Lung (tissue), 17 donors: ENCODE measurements at places on chromosomes 1 and 21.

GRCh38 chr1:176557543-176558258 lies 94.7 kb downstream of the PAPPA2 start:
- DNase-seq: no peak

DNA sequence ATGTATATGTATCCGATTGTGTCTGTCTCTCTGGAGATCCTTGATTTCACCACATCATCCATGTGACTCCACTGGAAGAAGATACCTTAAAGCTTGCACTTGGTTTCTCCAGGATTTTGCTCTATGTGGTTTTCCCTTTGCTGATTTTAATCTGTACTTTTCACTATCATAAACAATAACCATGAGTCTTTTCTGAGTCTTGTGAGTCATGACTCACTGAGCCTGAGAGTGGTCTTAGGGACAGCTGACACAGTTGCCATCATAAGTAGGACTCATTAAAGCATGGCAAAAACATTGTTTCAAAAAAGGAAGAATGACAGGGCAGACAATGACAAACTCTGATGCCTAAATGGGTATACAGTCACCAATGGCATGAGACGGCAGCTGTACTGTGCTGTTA lies 226.2 kb downstream of the AKT3 start:
- no peak for DNase-seq

DNA sequence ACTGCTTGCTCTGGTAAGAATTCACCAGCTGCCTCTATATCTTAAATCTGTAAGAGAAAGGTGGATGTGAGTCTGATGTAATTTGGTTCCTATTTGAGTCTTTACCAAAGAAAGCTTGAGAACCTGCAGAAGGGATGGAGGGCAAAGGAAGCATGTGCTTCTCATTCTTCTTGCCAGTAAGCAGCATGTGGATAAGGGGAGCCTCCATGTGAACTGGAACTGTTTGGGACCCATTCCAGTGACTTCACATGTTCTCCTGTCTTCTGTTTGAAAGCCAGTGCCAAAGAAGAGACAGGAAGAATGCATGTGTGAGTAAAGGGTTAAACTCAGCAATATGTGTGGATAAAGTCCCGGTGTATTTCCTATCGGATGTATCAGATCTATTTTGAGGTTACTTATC lies 119.6 kb upstream of the ADGRL2 start:
- no peak for DNase-seq

DNA sequence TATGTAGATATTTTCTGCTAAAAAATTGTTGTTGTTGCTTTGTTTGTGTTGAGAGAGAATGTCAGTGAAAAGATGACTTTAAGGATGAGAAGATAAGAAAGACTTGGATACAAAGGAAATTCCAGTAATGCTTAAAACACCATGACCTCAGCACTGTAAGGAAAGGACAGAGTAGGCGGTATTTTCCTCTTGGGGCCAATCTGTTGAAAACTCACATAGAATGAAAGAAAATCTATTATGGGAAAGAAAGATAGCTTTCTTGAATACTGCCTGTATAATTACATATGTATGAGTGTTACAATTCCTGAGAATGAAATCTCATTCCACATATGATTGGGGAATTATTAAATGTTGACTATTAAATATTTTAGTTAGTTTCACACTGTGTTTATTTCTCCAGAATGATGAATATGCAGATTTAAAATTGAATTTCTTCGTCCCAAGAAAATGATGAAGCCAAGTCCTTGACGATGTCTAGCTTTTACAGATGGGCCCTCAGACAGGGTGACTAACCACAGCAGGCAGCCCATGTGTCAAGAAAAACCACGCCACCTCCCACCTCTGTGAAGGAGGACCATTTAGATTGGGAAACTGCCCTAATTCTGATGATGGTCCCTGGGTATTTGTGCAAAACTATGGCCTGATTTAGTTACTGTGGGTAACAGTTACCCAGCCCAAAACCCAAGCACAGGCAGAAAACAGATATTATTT lies 49.7 kb upstream of the LMO4 start:
- no peak for DNase-seq

GRCh38 chr1:115652236-115652788 lies 10.5 kb downstream of the VANGL1 start:
- no peak for DNase-seq

- DNase-seq: no peak
Observed at GRCh38 chr1:7931446-7931812, 9.2 kb downstream of the TNFRSF9 start.
